Stimulated activated CD4-positive, alpha-beta T cell treated with anti-CD3 and anti-CD28 coated beads, Interleukin-15, amount 100 ng/mL, for 24 hours (primary cell): ENCODE measurements at places on chromosomes 2 and 18.

DNA sequence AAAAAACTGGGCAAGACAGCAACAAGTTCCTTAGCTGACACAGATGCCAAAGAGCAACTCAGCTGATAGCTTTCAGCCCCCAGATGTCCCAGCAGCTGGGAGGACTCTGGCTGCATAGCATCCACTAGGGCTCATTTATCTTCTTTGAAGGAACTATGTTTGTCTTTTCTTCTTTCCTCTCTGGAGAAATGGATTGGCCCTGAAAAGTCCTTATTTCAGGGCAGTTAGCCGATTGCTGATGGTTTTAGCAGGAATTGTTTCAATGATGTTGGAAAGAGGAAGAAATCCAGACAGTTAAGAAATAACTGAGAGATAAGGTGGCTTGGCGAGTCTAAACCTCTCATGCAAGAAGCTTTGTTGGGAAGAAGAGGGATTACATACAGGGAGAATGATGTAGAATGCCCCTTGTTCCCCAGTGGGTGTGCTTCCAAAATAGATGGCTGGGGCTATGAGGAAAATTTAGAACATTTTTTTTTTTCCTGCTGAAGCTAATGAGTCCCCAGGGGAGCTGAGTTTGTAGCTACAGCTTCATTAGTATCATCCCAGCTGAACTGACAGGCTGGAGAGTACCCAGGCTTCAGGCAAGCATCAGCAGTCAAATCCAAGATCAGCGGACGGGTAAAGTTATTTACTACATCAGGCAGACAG is 33.6 kb upstream of the SERPINE2 start:
- no peak for DNase-seq

DNA sequence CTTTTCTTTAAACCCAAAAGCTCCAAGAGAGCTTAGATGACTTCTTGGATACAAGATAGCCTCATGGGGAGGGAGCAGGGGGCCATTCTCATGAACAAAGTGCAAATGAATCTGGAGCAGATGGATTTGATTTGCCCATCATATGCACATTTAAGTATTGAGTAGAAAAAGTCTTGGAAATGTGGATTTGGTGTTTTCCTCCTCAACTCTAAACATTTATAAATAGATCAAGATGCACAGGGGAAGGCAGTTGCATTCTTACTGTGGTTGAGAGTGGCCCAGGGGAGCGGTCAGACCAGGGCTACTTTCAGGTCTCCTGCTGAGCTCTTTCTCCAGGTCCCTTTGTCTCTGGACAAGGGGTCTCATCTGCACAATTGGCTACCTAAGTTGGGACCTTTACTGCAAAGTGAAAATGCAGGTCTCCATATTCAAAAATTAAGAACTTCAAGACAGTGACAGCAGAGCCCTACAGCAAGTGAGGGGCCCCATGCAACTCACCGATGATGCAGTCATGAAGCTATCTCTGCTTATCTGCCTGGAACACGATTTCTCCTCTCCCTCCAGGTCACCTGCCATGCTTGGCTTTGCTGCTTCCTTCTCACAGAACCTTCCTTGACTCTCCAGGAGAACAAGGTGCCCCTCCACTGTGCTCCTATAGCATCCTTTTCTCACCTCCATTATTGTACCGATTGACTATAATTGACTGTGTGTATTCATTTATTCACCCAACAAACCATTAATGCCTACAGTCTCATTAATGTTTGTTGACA is 145.4 kb downstream of the LPIN1 start:
- DNase-seq, result no peak

- no peak for DNase-seq
Observed at GRCh38 chr2:172607379-172607928, 51.6 kb downstream of the PDK1 start.

GRCh38 chr18:9919564-9920232 is 5.9 kb downstream of the VAPA start:
- DNase-seq, result peak; percentile 14

DNA sequence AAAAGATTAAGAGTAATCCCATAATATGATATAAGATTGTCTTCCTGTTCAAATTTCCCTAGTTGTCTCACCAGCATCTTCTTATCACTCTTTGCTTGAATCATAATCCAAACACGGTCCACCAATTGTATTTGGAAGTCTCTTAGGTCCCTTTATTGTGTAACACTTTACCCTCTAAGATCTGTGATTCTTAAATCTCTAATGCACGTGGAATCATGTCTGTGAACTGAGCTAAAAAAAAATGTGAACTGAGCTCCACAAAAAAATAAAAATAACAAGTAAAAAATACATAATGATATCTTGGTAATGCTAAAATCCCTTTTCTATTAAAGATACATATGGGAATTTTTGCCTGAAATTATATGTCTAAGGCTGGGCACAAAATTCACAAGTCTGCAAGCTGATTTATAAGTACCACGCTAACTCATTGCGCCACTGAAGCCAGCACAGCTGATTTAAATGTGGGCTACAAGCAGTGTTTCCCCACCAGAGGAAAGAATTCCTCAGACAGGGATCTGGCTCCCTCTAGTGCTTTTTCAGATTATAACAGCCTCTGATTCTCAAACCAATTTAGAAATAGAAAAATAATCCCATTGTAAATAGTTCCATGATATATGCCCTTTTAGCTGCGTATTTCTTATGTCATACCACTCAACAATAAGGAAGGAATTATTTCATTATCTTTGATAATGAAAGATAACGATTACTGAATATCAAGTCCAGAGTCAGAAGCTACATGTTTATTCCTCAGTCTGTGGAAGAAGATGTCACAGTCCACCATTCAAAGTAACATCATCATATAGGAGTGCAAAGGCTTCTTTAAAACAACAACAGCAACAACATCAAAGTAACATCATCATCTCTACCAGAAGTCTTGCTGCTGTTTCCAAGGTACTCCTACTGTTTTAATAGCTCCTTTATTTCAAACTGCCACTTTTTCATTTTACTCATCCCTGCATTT is 22.9 kb downstream of the RBM43 start:
- DNase-seq, result peak; percentile 31

- DNase-seq, result no peak
Observed at GRCh38 chr2:168277276-168277675, 29.9 kb upstream of the STK39 start.

- no peak for DNase-seq
Observed at GRCh38 chr2:37746883-37747282, 75.4 kb upstream of the CDC42EP3 start.

DNA sequence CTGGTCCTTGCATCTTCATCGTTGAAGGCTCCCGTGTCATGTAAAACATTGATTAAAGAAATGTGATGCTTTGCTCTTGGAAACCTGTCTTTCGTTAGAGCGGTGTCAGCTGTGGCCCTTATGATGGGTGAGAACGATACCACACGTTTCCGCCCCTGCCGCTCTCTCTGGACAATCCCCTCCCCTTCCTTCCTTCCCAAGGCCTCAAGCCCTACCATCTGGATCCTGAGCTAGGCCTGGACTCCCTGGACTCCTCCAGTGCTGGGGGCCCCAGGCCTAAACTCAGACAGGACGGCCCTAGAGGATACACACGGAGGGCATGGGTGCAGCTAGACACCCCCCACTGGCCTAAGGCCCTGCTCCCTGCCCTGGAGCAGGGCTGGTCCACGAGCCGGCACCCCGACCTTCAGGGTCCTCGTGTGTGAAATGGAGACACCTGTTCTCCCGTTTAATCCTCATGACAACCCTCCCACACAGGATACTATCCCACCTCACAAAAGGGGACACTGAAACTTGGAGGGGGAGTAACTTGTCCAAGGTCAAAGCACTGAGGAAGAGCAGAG is 13.2 kb downstream of the BIN1 start:
- no peak for DNase-seq

DNA sequence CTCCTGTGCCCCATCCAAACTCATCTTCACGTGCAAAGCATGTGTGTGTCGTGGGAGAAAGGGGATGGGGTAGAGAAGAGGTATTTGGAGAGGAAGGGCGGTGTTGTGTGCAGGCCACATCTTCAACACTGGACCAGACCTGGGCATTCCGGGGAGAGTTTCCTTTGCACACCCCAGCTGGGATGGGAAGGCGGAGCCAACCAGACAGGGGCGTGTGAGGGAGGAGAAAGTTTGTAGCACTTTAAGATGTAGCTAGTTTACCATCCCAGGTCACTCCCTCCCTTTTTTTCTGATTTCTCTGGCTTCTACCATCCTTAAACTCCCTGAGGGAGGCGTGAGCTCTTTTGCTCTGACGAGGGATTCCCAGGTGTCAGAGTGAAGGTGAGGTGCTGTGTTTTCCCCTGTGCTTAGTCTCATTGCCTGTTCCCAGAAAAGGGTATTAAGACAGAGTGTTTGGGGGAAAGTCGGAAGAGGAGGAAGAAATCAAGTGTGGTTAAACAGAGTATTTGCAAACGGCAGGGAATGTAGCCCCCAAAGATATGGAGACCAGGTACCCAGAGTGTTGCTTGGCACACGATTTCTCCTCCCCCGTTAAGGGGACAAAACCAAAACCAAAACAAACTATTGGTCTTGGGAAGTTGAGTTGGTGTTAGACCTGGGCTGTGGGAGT is 1.6 kb downstream of the SETBP1 start:
- DNase-seq, result no peak

GRCh38 chr18:57002627-57003026 is 144.3 kb upstream of the BOD1L2 start:
- no peak for DNase-seq

GRCh38 chr2:241005569-241005968 is 7.2 kb downstream of the SNED1 start:
- DNase-seq, result no peak

- DNase-seq, result no peak
Observed at GRCh38 chr2:20229322-20230113, 4.6 kb upstream of the SDC1 start.

- DNase-seq, result no peak
Observed at GRCh38 chr18:48749768-48750167, 201.0 kb downstream of the SMAD7 start.

GRCh38 chr2:43169987-43170386 is 56.4 kb downstream of the ZFP36L2 start:
- DNase-seq, result peak; percentile 78

GRCh38 chr2:172834881-172835280 is 99.2 kb downstream of the RAPGEF4 start:
- no peak for DNase-seq

- DNase-seq, result no peak
Observed at GRCh38 chr2:27808418-27808817, 36.9 kb downstream of the MRPL33 start.

DNA sequence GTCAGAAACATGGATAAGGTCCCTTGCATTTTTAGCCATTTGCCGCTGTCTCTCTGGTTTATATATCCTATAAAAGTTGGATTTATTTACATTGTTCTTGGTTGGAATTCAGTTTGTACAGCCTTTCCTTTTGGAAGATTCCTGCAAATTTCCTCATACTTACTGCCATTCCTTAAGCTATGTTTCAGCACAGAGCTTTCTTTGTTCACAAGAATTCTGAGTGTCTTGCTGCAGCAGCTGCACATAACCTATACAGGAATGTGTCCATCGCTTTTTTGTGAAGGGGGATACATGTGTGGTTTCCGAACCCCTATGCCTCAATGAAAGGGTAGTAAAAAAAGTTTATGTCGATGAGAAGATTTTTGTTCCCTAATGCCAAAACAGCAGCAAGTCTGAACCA is 48.3 kb upstream of the CCDC68 start:
- DNase-seq, result no peak

- no peak for DNase-seq
Observed at GRCh38 chr18:56127322-56128099, 510.9 kb downstream of the TXNL1 start.

DNA sequence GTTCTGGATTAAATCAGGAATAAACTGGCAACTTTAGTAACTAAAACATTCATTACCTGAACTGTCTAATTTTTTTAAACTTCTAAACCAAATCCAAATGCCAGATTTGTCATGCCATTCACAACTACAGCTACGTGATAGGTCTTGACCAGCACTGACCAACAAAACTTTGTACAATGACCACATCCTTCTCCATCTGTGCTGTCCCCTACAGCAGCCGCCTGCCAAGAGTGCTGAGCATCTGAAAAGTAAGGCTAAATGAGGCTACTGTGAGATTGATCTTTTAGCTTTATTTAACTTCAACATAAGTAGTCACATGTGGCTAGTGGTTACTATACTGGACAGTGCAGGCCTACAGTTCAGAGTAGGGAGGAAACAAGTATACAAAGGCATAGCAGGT is 7.6 kb downstream of the FAM168B start:
- DNase-seq, result no peak

DNA sequence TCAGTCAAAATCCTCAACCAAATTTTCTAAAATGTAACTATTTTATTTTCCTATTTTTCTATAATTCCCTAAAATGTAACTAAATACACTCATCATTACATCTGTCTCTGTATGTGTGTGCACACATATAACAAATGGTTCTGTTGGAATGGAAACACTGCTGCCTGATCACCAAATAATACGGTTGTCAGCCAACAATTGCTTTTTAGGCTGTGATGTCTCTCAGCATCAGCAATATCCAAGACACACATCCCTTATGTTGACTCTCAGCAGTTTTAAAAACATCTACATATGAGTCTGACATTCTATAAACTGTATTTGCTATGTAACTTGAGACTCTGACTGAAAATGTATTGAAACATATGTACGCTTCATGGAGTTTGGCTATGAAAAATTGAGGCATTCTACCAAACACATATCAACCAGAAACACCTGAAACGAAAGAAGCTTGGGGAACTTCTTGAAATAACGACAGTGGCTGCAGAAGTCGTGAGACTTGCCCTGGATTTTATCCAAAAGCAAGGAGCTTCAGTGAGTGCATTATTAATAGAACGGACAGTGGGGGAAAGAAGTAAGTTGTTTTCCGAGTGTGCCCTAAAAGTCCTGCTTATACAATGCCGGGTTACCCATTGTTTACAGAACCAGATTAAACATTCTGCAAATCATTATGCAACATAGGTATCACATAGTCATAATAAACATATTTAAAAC is 110.2 kb upstream of the ITGB6 start:
- DNase-seq, result no peak

GRCh38 chr2:166188084-166188483 is 60.3 kb upstream of the SCN1A start:
- DNase-seq, result no peak

DNA sequence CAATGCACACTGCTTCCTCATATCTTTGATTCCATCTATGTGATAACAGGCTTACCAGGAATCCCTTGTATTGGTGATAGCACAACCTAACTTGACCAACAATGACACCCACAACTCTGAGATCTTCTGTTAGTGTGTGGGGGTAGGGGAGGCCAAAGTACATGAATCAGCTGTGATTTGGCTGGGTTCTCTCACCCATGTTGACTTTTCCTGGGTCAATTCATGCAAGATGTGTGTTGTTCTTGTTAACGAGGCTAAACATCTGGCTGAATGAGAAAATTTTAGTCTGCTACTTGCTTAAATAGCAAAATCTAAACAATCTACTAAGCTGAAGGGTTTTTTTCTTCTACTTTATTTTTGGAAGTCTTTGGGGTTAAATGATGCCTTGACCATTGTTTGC is 341.2 kb upstream of the SLC14A2 start:
- no peak for DNase-seq

DNA sequence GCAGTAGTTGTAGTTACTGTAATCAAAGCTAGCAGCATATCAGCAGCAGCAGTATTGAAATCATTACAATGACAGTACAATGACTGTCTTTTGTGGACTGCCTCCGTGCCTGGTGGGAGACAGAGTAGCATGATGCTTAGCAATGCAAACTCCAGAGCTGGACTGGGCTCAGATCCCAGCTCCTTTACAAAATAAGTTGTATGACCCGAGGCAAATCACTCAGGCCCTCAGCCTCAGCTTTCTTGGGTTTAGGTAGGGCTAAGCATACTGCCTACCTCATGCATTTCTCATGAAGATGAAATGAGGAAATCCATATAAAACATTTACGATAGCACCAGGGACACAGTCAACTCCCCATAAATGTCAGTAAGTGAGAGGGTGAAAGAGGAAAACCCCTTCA is 170.7 kb downstream of the TTC32 start:
- DNase-seq, result no peak

- DNase-seq, result no peak
Observed at GRCh38 chr2:64259312-64259711, 115.1 kb upstream of the PELI1 start.
